ENCODE measurements at places on chromosomes 2 and 18. TPM values are rescaled to one million over a fixed set of nuclear protein-coding genes. Genes with fewer than 3 reads are reported as not detected.

Gene VWA3B
- total RNA-seq = not detected

DNA sequence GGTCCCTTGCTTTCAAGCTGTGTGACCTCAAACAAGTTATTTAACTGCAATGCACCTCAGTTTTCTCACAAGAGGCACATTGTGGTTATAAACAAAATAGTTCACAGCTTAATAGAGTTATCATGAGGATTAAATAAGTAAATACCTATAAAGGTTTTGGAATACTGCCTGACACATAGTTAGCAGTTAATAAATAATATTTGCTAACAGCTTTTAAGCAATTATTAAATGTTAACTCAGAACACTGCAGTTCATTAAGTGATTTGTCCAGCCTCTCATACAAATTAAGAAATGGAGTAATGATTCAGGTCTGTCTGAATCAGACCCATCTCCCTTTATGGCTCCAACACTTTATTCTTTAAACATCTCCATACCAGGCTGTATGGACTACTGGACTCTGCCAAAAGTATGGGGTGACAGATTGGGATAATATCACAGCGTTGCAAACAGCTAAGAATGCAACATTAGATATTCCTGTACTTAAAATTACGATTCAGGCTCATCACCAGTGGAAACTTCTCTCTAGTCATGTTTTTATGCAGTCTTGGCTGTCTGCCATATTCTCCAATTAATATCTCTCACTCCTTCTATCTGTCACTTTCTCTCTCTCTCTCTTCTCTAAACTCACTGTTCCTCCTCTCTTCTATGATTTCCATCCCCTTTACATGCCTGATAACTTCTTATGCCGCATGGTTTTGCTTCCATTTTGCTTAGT is 370.6 kb upstream of the UBE2E3 start:
- no peaks in the 10 kb centered on the region for H3K27me3 ChIP-seq
- no peak overlapping the region for H3K4me3 ChIP-seq
- H3K36me3 ChIP-seq = no peaks in the 10 kb centered on the region
- H3K4me1 ChIP-seq = no peaks in the 10 kb centered on the region
- H3K27ac ChIP-seq = no peak overlapping the region

Gene CHST10
- total RNA-seq = 3.3 TPM

- no peak overlapping the region for H3K4me3 ChIP-seq
- no peaks in the 10 kb centered on the region for H3K36me3 ChIP-seq
- no peaks in the 10 kb centered on the region for H3K4me1 ChIP-seq
- no peaks in the 10 kb centered on the region for H3K27me3 ChIP-seq
- no peak for DNase-seq
- no peak overlapping the region for H3K27ac ChIP-seq
These were observed 151.1 kb upstream of the TWIST2 start for GRCh38 chr2:238696786-238697185.

Gene CD28
- 165 TPM for total RNA-seq

DNA sequence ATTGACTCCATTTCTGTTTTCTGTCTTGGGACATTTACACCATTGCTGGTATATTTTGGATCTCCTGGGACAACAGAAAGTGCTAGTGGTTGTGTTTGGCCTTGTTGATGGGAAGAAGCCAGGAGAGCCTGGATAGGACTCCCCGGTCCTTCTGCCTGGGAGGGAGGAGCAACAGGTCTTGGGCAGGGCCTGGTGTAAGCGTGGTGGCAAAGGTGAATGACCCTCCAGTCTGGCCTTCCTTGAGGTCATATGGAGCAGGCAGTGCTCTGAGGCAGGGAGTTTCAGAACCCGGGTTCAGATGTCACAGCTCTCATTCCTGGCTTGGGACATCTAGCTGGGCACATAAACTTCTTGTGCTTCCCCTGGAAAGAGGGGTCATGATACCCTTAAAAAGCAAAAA is 56.0 kb upstream of the RBM44 start:
- H3K36me3 ChIP-seq = peaks cover 5% of the 10 kb centered on the region
- DNase-seq = no peak
- H3K4me3 ChIP-seq = no peak overlapping the region
- H3K4me1 ChIP-seq = peaks cover 41% of the 10 kb centered on the region
- peak overlapping the region; percentile 34 for H3K27ac ChIP-seq

GRCh38 chr18:26989842-26990241 is 124.3 kb upstream of the AQP4 start:
- H3K4me3 ChIP-seq = no peak overlapping the region
- H3K4me1 ChIP-seq = no peaks in the 10 kb centered on the region
- no peak overlapping the region for H3K27ac ChIP-seq

DNA sequence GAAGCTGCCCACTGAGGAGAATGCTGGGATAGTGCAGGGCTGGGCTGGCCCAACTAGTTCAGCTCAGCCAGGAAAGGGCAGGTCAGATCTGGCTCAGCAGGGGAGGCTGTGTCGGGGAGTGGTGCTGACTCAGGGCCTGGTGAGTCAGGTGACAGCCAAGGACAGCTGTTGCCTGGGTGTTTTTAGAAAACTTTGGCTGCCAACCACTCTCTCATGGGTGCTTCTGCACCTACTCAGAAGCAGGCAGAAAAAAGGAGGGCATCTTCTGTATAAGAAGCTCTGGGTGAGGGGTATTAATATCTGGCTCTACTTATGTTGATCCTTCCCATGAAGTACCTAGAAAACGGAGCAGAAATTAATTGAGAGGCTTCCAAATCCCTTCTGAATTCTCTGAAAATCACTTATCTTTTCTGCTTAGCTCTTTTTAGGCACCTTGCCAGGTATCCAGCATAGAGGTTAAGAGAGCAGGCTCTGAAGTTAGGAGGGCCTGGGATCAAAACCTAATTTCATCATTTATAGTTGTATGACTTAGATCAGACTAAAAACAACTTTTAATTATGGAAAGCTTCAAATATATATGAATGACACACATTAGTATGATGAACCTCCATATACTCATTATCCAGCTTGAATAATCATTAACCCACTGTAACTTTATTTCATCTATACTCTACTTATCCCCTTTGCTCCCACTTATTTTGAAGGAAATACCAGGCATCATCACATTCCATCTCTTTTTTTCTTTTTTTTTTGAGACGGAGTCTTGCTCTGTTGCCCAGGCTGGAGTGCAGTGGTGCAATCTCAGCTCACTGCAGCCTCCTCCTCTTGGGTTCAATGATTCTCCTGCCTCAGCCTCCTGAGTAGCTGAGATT is 15.5 kb upstream of the RAB10 start:
- no peak overlapping the region for H3K4me3 ChIP-seq
- H3K27ac ChIP-seq = no peak overlapping the region
- H3K36me3 ChIP-seq = no peaks in the 10 kb centered on the region
- peak; percentile 57 for DNase-seq
- no peaks in the 10 kb centered on the region for H3K27me3 ChIP-seq

DNA sequence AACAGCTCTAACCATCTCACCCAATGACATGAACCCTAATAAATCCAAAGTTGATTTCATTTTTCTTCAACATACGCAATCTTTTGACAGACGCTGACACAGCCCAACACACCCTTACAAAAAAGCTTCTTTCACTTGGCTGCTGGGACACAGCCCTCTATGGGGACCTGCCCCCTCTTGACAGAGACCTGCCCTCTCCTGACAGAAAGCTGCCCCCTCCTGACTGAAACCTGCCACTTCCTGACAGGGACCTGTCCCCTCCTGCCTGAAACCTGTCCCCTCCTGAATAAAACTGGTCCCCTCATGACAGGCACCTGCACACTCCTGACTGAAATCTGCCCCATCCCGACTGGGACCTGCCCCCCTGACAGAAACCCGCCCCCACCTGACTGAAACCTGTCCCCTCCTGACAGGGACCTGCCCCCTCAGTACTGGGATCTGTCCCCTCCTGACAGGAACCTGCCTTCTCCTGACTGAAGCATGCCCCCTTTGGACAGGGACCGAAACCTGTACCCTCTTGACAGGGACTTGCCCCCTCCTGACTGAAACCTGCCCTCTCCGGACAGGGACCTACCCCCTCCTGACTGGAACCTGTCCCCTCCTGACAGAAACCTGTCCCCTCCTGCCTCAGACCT is 87.9 kb downstream of the PXDN start:
- no peak for DNase-seq
- no peaks in the 10 kb centered on the region for H3K4me1 ChIP-seq
- H3K27ac ChIP-seq = no peak overlapping the region
- peaks cover 20% of the 10 kb centered on the region for H3K27me3 ChIP-seq

DNA sequence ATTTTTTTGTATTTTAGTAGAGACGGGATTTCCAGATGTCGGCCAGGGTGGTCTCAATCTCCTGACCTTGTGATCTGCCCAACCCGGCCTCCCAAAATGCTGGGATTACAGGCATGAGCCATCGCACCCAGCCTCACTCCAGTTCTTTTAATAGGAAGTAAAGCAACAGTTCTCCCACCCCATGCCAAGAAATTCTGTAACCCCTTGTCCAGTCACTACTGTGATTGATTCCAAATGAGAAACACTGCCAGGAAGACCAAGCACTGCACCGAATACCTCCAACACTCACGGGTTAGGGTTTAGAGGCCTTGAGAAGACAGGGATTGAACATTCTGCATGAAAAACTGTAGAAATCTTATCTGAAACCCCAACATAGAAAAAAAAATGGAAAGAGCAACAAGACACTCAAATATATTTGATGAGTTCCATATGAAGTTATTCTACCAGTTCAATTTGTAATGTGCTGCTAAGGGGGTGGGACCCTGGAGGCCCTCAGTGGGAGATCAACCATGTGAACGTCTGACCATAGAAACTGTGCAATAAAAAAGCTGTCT is 48.2 kb upstream of the BIN1 start:
- no peak overlapping the region for H3K4me3 ChIP-seq
- no peak for DNase-seq
- H3K4me1 ChIP-seq = no peaks in the 10 kb centered on the region
- no peak overlapping the region for H3K27ac ChIP-seq
- H3K27me3 ChIP-seq = no peaks in the 10 kb centered on the region

All from activated naive CD4-positive, alpha-beta T cell treated with anti-CD3 and anti-CD28 coated beads for 36 hours (primary cell).